ENCODE measurements at places on chromosomes 6 and 20.

DNA sequence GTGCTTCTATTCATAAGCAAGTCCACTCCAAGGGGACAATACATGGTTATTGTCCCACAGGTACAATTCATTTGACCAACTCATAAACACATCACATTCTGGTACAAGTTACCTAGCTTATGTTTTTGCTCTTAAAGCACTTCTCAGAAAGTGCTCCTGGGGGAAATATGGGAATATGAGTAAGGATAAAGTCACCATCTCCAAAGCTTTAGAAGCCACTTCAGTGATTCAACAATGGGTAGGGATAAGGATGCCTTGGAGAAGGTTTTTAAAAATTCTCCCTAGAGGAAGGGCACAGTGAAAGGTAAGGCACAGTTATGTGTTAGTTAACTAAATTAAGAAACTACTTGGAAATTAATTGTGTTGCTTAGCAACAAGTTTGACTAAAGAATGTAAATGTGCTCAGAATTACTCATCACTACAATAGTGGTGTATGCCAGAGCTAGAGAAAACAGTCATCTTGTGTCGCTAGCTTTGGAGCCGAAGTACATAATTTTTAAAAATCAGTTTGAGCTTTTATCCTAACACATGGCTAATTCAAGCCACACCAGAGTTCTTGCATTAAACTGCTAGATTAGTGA, 39.5 kb upstream of the LAMP5 start:
- DNase-seq: no peak

GRCh38 chr6:71460933-71461332, 172.3 kb downstream of the OGFRL1 start:
- no peak for DNase-seq

DNA sequence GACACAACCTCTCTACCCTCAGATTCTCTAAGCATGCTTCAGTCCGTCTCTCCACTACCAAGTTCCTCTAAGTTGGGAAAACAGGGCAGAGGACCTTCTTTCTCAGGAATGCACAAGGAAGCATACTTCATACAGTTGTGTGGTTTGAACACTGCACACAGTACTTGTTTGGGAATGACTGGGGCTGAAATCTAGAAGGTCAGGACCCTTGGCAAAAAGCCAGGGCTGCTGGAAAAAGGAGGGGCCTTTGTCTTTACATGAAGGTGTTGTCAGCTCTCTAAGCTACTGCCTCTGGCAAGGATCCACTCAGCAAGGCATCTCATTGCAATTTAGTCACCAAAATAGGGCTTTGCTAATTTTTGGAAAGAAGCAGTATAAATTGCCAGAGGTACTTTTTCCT, 20.7 kb upstream of the HEY2 start:
- no peak for DNase-seq

- no peak for DNase-seq
Measured at GRCh38 chr6:50276771-50277261, 227.1 kb upstream of the DEFB112 start.

DNA sequence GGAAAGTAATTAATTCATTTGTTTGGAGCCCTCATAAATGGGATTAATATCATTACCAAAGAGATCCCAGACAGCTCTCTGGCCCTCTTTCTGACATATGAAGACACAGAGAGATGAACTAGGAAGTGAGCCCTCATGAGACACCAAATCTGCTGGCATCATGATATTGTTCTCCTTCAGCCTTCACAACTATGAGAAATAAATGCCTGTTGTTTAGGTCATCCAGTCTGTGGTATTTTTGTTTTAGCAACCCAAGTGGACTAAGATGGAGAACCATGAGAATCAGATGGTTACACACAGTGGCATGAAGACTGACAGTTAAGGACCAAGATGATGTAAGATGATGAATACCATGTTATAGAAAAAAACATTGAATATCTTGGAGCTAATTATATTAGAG, 16.9 kb upstream of the HBS1L start:
- no peak for DNase-seq

GRCh38 chr20:23253524-23253923, 97.1 kb upstream of the NXT1 start:
- no peak for DNase-seq

DNA sequence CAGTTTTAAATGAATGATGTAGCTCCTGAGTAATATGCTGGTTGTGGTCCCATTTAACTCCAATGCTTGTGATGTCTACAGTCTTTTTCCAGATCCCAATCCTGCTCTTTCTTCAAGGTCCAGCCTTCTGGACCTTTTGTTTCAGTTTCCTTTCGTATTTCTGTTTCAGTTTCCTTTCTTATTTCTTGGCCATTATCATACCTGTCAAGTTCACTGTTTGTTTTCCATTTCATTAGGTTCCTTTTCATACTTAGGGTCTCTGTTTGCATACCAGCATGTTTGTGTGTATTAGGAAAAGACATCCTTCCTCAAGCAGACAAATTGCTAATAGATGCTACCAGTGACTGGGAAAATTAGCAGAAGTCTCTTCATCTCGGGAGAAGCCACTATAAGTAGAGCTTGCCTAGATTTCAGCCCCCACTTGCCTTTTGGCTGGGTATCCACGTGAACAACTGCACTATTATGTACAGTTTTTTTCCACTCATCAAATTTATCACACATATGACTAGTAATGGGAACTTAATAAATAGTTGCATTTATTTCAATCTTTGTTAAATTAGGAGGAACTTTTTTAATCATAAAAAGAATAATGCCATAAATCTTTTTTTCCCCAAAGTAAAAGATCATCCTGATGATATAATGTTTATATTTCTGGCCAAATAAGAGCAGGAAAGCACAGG, 583.4 kb downstream of the BCKDHB start:
- no peak for DNase-seq

- no peak for DNase-seq
Measured at GRCh38 chr6:53831081-53831869, 36.5 kb downstream of the LRRC1 start.

- no peak for DNase-seq
Measured at GRCh38 chr6:1940381-1940780, 305.0 kb downstream of the GMDS start.

DNA sequence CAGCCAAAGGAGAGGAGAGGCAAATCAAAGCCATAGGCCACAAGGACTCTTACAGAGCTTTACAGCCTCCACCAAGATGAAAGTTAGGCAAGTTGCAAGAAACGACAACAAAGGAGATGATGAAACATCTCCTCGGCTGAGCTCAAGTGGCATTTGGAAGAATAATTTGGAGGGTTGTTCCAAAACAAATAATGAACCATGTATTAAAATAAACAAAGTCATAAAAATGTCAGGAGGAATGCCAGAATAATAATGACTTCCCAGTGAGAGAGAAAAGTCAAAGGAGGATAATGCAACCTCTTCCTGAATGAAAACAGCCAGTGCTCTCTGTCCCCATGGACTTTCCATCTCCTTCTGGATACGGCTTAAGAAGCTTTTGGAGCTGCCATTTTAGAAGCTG, 371.4 kb upstream of the ID4 start:
- no peak for DNase-seq

- no peak for DNase-seq
Measured at GRCh38 chr6:155045561-155046404, 50.7 kb downstream of the TIAM2 start.

- no peak for DNase-seq
Measured at GRCh38 chr6:170137911-170138910, 152.7 kb downstream of the DLL1 start.

- DNase-seq: no peak
Measured at GRCh38 chr6:75347898-75348610, 63.5 kb upstream of the TMEM30A start.

GRCh38 chr6:130811932-130812331, 15.3 kb upstream of the SMLR1 start:
- DNase-seq: no peak

DNA sequence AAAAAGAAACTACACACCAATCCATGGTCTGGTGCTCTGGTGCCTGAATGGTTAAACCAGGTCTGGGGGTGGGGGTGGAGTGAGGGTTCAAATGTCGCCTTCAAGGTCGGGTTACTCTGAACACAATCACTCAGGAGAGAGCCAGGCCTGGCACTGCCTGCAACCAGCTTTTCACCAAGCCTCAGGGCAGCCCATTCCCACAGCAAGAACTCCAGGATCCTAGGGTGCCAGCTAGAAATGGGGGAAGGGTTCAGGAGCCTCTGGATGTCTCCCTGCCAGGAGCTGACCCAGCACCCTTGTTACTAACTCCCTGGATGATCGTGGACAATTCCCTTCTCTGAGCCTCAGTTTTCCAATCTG, 6.7 kb downstream of the SDC4 start:
- DNase-seq: no peak

DNA sequence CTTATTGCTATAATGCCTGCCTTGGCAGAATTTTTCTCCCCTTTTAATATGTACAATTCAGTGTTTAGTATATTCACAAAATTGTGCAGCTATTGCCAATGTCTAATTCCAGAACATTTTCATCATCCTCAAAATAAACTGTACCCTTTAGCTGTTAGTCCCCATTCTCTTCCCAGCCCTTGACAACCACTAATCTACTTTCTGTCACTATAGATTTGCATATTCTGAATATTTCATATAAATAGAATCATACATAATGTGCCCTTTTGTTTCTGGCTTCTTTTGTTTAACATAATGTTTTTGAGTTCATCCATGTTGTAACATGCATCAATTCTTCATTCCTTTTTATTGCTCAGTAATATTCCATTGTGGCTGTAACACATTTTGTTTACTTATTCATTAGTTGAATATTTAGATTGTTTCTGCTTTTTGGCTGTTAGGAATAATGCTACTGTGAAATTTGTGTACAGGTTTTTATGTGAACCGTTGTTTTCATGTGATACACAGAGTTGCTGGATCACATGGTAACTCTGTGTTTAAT, 22.4 kb downstream of the STK4 start:
- no peak for DNase-seq

DNA sequence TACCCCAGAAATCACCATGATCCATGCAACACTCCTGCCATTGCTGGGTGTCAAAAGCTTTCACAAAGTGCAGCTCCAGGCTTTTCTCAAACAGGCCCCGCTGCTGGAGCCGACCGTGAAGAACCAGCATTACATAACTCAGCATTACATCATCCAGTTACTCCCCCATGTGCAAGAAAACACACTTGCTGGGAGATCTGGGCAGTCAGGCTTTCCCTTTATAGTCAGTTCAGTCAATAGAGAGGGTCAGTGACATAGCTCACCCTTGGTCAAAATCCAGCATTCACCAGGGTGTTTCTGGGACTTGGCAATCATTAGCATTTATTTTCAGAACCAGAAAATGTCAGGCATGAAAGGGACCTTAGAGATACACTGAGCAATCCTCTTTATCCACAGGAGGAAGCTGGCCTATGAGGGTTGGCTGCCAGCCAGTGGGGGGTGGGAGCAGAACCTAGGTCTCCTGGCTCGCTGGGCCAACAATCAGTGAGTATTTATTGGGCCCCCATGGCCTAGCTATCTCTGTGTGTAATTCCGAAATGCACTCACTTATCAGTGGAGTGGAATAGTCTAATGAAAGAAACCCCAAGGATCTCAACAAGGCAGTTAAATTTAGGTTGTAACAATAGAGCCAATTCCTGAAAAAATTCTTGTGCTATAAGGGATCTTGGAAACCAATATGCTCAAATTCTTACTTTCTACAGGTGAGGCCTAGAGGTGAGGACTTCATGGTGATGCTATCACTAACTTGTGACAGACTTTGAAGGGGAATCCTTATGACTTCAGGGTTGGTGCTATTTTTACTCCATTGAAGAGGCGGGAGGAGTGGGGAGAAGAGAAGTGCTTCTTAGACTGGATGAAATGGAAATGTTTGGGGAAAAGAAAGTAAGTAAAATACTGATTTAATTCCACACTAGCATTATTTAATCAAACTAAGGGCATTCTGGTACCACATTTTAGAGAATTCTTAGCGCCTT, 54.6 kb downstream of the LYRM4 start:
- no peak for DNase-seq

DNA sequence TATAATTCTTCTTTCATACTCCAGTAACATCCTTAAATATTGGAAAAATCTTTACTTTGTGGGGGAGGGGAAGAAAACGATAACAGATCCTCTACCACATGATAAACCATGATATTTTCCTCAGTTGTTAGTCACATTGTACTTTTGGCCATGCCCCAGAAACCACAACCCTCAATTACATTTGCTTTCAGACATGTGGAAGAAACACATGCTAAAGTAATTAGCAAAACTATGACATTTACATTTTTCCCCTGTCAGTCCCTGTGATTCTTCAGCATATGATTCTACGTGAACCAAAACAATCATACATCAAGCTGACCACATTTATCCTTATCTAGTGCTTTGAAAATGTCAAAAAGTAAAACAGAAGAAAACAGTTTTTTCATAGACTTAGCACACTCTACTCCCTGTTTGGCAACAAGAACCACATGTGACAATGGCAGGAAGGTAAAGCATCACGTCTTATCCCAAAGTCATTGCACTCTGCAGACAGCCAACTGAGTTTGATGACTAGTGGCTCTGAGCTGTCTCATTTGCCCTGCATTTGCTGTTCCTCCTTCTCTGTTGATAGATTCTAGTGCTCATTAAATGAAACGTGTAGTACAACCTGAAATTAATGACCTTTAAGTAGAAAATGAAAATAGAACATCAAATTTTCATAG, 505.8 kb upstream of the MARCKS start:
- DNase-seq: no peak

DNA sequence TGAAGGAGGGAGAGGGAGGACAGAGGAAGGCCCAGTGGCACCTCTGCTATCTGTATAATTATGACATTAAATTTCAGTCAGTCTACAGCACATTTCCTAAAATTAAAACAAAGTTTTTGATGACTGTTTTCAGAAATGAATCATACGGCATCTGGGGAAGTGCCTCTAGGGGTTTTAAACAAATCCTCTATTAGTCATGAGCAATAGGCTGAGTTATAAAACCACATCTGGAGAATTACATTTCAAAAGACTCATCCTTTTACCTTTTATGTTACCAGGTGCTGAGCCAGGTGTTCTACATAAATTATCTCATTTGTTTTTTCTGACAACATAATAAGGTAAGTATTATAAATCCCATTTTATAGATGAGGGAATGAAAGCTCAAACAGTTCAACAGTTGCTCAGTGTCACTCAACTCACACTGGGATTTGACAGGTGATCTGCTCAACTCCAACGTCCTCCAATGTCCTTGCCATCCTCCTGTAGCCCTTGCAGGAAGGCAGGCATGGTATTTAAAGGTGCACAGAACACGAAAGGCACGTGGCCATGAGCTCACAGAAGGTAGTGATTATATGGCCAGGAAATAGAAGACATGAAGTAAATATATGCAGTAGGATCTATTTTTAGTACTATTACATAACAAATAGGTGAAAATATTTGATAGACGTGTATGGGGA, 184.2 kb upstream of the MAN1A1 start:
- no peak for DNase-seq

DNA sequence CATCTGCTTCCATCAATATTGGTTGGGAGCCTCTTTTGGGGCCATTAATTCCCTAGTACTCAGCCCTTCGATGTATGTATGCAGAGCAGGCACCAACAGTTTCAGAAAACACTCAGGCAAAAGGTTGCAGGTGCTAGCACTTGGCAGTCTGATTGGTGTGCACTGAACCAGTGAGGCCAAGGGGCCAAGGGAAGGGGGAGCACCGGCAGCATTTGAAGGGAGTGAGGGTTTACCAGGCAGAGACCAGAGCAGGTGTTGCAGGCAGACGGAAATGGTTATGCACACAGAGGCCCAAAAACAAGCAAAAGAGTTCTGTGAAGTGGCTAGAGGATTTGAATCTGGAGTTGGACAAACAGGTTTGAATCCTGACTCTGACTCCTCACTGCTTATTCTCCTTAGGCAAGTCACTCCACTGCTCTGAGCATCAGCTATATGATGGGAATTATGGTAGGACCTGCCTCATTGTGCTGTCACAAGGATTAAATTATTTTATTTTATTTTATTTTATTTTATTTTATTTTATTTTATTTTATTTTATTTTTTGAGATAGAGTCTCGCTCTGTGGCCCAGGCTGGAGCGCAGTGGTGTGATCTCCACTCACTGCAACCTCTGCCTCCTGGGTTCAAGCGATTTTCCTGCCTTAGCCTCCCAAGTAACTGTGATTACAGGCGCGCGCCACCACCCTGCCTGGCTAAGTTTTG, 58.1 kb upstream of the SHLD1 start:
- DNase-seq: no peak
